ENCODE measurements at places on chromosomes 5 and 9.

DNA sequence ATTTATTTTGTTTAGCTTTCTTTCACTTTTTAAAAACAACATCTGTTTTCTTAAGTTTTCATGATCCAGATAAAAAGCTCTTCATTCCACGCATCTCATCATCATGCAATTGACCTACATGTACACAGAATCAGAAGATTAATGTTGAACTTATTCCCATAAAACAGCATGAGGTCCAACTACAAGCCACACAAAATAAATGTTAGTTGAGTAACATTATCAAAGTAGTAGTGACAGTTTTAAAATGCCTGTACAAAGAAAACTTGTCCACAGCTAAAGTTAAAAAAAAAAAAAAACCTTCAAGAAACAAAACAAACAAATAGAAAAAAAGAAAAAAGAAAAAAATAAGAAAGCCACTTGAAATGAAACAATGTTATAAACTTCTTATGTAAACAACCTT lies 846.3 kb downstream of the TLE1 start:
- DNase-seq: no peak

GRCh38 chr5:109938453-109938852 lies 248.7 kb downstream of the MAN2A1 start:
- no peak for DNase-seq

DNA sequence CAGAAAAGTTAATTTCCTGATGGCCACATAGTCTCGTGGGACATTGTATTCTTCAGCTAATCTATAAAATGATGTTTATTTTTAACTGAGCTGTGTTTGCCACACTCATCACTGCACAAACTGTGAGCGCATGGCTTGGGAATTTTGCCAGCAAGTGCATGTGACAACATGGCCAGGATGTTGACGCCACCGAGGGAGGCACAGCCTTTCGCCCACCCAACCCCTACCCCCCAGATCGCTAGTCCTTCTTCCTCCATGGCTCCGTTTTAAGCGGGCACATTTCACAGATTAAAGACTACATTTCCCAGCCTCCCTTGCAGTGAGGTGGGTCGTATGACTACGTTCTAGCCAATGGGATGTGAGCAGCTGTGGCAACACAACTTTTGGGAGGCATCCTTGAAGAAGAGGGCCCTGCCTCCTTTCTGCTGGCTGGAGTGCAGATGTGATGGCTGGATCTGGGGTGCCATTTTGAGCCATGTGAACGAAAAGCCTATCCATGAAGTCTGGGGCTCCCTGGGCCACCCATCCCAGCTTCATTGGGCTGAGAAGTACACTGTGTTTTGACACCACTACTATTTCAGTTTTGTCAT lies 7.9 kb downstream of the NRARP start:
- DNase-seq: peak; percentile 58

GRCh38 chr9:96116275-96117064 lies 185.5 kb downstream of the HSD17B3 start:
- no peak for DNase-seq

GRCh38 chr5:156803404-156803803 lies 46.7 kb upstream of the PPP1R2B start:
- DNase-seq: no peak

- DNase-seq: no peak
These were observed 287.2 kb downstream of the CD180 start for GRCh38 chr5:66909364-66909763.

DNA sequence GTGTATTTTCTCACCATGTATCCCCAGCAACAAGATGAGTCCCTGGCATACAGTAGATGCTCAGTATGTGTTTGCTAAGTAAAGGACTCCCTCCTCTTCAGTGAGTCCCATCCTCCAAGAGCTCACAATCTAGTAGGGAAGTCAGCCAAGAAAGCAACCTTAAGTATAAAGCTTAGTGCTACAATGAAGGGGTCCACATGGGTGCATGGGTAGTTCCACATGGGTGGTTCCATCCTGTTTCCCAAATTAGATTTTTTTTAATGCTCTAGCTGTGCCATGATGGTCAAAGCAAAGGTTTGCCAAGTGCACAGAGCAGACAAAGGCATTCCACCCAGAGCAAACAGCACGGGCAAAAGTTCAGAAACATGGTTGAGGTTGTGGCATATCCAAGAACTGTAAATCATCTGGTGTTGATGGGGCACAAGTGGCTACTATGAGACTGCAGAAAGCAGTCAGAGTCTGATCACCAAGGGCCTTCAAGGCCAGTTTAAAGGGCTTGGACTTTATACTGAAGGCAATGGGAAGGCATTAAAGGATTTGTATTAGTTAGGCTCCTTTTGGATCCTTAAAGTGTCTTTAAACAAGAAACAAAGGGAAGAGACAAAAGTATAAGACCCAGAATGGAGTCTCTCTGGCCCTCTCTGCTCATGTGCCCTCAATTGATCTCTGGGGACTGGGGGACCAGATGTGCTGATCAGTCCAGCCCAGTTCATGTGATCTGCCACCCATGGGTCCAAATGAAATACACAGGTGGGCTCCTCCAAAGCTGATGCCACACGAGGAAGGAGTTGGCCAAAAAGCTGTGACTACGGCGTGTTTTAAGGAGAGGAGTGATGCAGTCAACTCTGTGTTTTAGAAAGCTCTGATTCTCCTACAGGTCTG lies 9.0 kb upstream of the CPLX2 start:
- DNase-seq: no peak

GRCh38 chr9:70256123-70256551 lies 2.6 kb upstream of the SMC5 start:
- no peak for DNase-seq

GRCh38 chr9:132849185-132849706 lies 28.8 kb downstream of the AK8 start:
- DNase-seq: no peak

DNA sequence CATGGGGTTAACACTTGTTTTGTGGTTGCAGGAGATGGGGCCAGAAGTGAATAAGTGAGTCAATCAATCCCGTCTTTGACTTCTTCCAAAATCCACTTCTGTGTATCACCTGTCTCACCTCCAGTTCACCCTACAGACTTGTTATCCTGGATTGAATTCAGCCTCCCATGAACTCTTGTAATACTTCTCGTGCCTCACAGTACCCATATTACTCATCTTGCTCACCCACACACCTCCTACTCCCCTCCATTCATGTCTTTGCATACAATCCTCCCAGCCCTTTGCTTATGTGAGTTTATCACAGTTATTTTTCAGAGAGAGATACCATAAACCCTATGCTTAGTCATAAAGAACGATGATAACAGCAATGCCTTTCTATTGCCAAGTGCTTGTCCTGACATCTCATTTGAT lies 52.9 kb upstream of the PAPPA start:
- DNase-seq: no peak

DNA sequence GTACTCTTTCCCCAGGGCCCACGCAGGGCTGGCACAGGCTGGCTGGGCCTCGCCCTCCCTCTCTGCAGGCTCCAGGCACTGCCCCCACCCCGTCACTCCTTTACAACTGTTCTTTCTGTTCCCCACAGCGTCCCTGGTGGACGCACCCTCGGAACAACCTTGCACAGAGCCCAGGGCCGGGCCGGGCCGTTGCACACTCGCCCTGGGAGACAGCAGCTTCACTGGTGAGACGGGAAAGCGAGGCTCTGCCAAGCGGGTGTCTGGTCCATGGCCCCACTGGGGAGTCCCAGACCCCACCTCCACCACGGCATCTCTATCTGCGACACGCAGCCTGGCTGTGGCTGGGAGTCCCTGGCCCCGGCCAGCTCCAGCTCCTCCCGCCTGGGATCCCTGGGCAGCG lies 18.4 kb upstream of the QSOX2 start:
- no peak for DNase-seq

DNA sequence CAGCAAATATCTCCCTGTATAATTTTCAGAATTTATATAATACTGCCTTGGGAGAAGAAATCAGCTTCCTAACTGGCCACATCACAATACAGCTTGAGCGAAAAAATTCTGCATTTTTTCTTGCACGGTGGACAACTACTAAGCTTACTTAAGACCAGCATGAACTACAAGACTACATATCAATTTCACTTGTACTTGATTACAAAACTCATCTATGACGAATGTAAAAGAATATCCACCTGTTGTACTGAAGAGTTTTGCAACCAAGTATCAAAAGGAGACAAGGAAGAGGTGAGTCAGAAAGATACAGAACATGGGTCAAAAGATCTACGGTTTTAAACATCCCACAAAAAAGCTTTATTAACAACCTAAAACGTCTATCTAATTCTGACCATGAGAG lies 279.4 kb downstream of the BNC2 start:
- no peak for DNase-seq

DNA sequence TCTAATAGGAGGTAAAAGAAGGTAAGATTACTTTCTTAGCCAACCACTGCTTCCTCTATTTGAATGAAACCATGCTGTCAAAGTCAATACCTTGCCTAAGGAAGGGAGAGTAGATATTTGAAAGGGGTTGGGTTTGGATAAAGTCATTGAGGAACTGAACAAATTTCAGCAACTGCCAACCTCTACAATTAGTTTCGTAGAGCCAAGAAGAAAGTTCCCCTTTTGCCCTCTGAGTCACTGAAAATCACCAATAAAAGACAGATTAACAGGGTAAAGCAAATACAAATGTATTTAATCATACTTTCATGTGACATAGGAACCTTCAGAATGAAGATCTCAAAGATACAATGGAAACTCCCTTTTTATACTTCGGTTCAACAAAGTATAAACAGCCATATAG lies 615.7 kb downstream of the GABRG2 start:
- no peak for DNase-seq

DNA sequence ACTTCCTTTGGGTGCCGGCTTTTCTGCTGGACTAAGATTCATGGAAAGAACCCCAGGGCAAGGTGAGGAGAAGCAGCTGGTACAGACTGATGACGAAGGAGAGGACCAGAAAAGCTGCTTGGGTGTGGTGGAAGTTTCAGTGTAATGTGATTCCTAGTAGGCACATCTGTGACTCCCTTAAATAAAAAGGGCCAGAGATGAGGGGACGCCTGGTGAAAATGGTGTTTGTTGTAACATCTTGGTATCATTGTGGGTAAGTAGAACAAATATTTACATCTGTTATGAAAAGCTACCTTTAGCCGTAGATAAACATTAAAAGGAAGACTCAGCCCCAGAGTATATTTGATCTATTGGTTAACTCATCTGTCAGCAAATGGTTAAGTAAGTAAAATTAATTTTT lies 33.8 kb downstream of the OTULINL start:
- no peak for DNase-seq

DNA sequence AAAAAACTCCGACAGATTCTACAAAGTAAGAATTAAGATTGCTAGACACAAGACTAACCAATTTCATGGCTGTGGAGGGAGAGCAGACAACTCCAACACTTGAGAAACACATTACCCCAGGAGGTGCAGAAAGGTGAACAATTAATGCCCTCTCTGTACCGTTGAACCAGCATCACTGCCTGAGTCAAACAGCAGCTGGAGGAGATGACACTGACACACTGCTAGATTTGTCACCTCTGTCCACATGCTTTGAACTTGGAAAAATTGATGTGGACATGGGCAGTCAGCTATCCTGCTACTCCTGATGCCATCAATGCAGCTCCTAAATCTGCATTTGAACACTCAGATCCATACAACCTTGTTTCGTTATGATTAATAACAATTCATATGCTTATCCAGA lies 51.7 kb downstream of the GPBP1 start:
- no peak for DNase-seq

- DNase-seq: no peak
These were observed 607.8 kb upstream of the TYRP1 start for GRCh38 chr9:12085399-12085798.

GRCh38 chr5:123496892-123497291 lies 15.1 kb upstream of the CSNK1G3 start:
- no peak for DNase-seq

DNA sequence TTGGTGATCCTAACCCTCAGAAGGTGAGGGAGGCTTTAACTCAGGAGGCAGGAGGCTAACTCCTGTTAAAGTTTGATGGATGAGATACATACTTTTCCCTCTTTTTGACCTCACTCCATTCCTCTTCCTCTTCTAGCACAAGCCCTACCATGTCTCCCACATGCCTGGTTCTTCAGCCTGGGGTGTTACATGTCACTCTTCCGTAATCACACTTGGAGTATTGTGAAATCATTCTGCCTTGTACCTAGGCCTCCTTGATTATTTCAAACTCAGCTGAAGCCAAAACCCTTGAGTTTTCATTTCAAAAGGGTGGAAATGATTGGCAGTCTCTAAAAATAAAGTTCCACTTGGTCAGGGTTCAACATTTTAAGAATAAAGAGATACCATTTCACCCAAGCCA lies 1.8 kb downstream of the PLAC8L1 start:
- DNase-seq: no peak

DNA sequence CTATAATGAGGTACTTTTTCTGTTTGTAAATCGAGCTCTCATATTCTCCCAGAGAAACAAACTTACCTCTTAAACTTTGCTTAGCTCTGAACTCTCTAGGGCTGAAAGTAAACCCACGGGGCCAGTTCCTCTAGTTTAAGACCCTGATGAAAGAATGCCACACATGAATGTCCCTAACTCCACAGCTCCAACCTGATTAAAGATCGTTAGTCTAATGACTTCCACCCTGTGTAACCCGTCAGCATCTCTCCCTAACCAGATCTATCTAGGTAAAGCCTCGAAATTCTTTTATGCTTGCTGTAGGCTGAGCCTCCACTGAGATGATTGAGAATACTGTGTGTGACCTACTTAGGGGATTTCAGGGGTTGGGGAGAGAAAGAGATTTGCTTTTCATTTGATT lies 27.0 kb downstream of the ADRA1B start:
- no peak for DNase-seq

DNA sequence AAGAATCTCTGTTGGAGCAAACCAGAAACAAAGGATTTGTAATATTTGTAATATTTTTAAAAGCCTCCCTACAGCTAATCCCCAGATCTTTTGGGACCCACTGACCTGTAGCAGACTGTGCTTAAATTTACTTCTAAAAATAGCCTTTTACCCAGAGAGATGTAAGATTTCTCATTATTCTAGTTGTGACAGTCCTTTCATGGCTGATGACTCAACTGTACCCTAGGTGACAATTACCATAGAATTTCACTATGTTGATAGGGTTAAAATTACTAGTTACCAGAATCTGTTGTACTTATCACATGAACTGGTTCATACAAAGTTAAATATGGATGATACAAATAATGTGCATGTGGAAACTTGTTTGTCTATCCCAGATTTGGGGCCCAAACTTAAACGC lies 543.9 kb upstream of the SEMA6A start:
- no peak for DNase-seq

GRCh38 chr5:164818445-164818844 lies 1313.0 kb downstream of the MAT2B start:
- DNase-seq: no peak

GRCh38 chr5:156914371-156914737 lies 48.7 kb downstream of the TIMD4 start:
- no peak for DNase-seq

GRCh38 chr5:143592648-143593047 lies 189.2 kb upstream of the NR3C1 start:
- peak; percentile 65 for DNase-seq

DNA sequence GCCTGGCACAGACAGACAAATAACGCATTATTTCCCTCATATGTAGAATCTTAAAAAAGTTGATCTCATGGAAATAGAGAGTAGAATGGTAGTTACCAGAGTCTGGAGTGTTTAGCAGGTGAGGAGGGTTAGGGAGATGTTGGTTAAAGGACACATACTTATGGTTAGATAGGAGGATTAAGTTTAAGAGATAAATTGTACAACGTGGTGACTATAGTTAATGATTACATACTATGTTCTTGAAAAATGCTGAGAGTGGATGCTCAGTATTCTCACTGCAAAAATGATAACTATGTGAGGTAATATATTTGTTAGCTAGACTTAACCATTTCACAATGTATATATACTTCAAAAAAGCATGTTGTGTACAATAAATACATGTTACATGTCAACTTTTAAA lies 38.0 kb downstream of the CERT1 start:
- no peak for DNase-seq

GRCh38 chr5:98433022-98433421 lies 340.4 kb upstream of the RGMB start:
- DNase-seq: no peak

Data from kidney capillary endothelial cell (primary cell).